ENCODE measurements at places on chromosomes 7 and 10. TPM values are rescaled to one million over a fixed set of nuclear protein-coding genes. Genes with fewer than 3 reads are reported as not detected.

DNA sequence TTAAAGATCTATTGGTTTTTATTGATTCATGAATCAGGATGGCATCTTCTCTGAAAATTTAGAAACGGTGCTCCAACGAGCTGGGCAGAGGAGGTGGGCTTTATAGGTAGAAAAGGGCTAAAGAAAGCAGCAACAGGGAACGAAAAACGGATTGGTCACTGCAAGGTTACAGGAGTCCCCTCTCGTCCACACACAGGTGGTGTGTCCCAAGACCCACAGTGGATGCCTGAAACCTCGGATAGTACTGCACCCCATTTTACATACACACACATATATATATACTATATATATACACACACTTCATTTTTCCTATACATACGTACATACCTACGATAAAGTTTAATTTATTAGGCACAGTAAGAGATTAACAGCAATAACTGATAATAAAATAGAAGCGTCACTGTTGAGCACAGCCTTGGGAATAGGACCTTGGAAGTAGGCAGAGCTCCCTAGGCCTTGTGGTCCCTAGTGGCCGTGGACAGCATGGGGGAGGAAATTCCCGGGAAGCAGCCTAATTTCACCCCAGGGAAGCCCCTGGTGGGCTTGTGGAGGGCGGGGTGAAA lies 737 bp upstream of the NUB1 start:
- DNase-seq, result no peak

DNA sequence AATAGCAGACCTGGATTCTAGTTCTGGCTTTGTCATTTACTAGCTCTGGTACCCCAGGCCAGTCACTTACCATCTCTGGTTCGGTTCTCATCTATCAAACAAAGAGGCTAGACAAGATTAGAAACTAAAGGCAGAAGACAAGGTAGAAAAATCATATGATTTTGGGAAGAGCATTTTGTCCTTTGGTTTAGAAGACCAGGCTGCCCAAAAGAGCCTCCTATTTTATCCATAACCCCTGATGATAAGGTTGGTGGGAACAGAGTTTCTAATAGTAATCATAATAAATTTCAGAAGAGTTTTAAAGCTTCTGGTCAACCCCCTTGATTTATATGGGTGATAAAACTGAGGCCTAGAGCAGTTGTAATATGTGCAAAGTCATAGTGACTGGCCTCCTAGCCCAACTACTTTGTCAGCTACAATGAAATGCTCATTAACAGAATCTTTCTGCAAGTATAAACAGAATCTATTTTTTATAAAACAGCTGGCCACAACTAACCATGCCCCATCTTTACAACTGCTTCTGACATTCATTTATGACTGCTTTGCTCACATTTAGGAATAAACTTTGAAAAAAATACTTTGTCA lies 23.4 kb downstream of the COX15 start:
- no peak for DNase-seq

DNA sequence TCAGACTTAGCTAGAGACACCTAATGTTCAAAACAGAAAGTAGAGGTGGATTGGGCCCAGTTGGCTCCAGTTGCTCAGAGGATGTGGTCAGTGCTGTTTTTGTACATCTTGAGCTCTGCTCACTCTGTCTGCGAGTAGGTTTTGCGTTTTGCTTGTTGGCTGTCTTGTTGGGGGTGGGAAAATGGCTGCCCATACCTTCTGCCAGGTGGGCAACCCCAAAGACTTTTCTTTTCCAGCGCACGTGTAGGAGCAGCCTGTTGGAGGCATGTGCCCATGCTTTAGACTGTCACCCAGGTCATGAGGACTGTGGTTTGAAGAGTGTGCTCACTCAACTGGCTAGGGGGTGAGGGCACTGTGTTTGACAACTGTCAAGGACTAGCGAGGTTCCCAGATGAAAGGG lies 73.9 kb downstream of the KAT6B start:
- no peak for DNase-seq

- DNase-seq, result no peak
These were observed 25.2 kb upstream of the PLCE1 start for GRCh38 chr10:93968540-93968945.

Gene POLD2
- 92.7 TPM for total RNA-seq

Gene CYP2C9
- 1.0 TPM for total RNA-seq

Gene FXYD4
- not detected for total RNA-seq

DNA sequence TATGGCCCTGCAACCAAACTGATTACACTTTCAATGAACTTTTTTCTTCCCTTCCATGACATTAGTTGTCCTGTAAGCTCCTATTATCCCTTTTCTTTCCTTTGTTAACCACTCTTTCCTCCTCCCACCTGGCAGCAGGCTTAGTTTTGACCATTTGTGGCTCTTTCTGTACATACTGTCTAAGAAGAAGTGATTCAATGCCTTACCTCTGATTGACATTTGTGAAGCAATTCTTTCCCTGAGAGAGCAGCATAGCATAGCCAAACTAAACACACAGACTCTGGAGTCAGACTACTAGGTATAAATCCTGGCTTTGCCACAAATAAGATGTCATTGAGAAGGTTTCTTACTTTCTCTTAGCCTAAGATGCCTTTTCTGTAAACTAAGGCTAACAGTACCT lies 48.9 kb downstream of the AHR start:
- DNase-seq, result no peak

GRCh38 chr10:3775696-3776551 lies 9.1 kb downstream of the KLF6 start:
- no peak for DNase-seq

Gene CCDC172
- not detected for total RNA-seq

- DNase-seq, result no peak
These were observed 38.9 kb upstream of the CDK13 start for GRCh38 chr7:39911167-39911566.

- no peak for DNase-seq
These were observed 34.1 kb upstream of the AGR2 start for GRCh38 chr7:16838891-16839290.

GRCh38 chr10:61964059-61964709 lies 62.7 kb downstream of the ARID5B start:
- DNase-seq, result no peak

Gene GPR26
- total RNA-seq, result not detected

Gene LMBR1
- 27.5 TPM for total RNA-seq

- no peak for DNase-seq
These were observed 46.2 kb upstream of the COMTD1 start for GRCh38 chr10:75281974-75282373.

DNA sequence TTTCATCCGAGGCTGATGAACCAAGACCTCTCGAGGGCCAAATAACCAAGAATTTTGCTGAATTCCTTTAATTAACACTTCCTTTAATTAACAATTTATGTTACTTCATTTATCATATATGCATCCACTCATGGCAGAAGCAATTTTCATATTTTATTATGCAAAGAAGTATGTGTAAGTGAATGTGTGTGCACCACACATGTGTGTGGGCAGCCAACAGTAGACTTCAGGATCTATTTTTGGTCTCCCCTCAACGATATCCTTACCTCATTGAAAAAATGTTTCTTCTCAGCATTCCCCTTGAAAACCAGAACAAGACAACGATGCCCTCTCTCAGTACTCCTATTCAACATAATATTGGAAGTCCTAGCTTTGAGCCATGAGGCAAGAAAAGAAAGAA lies 96.8 kb downstream of the ICA1 start:
- DNase-seq, result no peak

DNA sequence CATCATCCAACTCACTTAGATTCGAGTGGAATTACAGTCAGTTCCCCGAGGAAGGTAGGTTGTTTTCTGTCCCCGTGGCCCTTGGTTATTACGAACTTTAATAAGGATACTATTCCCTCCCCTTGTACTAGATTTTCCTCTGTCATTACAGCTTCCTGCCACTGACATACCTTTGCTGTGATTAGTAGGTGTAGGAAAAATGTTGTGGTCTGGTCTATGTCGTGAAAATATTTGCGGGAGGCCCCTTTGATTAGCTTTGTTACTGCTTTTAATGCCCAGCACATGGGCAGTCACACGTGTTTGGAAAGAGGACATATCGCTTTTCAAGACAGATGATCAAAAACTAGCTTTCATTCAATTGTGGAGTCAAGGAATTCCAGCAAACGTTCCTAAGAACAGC lies 92.2 kb downstream of the GATA3 start:
- DNase-seq, result no peak

Measured in epithelial cell of proximal tubule (primary cell).